Mesothelial cell of epicardium (in vitro differentiated cells): ENCODE measurements at places on chromosomes 13 and 19.
A peak's percentile ranks its signal among the peaks of the same experiment; 100 is the strongest.

DNA sequence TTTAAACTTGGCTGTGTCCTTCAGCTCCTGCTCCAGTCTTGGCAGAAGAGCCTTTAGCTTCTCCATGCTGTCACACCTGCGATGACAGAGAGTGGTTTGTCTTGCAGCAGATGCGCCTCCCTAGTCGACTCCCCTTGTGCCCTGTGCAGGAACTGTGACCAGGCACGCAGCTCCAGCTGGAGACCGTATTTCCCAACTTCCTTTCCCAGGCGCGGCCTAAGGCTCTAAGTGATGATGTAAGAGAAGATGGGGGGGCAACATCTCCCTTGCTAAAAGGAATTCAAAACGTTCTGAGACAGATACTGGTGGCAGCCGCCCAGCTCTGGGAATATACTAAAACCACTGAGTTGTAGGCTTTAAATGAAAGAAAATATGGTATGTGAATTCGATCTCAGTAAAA lies 16.3 kb downstream of the DCUN1D2 start:
- no peak for DNase-seq

- no peak for DNase-seq
Measured at GRCh38 chr13:95354156-95354555, 52.9 kb upstream of the ABCC4 start.

GRCh38 chr19:11296264-11296663 lies 304 bp downstream of the TSPAN16 start:
- no peak for DNase-seq

DNA sequence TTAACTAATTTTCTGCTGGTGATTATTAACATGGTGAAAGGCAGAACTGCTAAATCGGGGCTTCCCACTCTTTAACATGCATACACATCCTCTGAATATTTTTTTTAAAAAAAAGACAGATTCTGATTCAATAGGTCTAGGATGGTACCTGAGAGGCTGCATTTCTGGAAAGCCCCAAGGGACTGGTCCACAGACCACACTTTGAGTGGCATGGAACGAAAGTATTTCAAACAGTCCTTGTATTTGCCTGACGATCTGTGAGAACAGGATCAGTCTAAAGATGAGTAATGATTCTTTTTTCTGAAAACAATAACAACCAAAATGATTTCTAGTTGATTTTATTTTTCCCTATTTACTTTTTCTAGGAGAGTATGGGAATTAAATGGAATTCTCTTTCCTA lies 16.7 kb upstream of the SPART start:
- DNase-seq = no peak

DNA sequence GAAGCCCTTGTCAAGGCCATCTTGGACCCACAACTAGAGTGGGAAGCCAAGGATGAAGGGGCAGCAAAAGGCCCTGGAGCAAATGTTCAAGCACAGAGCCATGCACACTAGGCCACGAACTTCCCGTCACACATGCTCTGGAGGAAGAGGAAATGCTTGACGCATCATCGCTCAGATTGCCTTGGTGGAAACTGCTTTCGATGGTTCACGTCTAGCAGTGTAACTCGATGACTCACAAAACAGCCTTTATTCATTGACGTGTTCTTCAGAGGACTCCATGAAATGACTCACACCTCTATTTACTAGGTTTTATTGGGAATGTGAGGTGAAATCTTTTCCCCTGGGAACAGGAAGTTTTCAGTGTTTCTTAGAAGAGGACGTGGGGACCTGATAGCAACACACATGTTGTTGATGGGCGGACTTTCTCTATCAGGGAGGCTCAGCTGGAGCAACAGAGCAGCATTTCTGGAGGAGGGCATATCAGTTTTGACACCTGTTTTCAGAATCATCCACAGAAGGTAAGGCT lies 79.8 kb upstream of the FLT1 start:
- no peak for DNase-seq

GRCh38 chr19:995051-995827 lies 5.0 kb upstream of the GRIN3B start:
- no peak for DNase-seq

DNA sequence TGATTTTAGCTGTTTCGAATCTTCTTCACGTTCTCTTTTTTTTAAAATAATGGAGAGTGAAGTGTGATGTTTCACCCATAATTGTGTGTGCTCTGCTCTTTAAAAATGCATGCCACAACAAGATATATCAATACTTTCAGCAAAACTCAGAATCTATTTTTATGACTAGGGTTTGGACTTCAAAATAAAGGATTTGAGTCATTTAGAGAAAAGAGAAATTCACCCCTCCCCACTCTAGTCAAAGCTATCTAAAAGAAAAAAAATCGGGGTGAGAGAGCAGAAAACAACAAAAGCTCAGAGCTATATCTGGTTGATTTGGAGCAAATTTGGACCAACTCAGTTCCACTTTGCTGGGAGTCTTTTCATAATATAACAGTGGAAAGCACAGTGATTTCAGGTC lies 244.5 kb downstream of the DNAJC15 start:
- DNase-seq = no peak

DNA sequence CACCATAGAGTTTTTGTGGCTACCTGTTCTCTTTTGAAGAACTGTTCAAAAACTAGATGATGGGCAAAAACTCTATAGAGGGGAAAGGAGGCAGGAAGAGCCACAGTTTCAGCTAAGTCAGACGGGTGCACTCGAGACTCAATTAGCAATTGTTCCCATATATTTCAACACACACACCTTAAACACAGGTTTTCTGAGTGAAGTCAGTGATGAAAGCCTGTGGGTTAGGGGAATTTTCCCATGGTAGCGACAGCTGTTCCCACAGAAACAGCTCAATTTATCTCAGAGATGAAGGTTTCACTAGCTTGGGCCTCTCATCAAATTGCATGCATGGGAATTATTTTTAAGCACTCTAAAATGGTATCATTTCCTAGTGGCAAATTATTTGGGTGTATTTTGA lies 143.4 kb downstream of the ZIC5 start:
- no peak for DNase-seq

DNA sequence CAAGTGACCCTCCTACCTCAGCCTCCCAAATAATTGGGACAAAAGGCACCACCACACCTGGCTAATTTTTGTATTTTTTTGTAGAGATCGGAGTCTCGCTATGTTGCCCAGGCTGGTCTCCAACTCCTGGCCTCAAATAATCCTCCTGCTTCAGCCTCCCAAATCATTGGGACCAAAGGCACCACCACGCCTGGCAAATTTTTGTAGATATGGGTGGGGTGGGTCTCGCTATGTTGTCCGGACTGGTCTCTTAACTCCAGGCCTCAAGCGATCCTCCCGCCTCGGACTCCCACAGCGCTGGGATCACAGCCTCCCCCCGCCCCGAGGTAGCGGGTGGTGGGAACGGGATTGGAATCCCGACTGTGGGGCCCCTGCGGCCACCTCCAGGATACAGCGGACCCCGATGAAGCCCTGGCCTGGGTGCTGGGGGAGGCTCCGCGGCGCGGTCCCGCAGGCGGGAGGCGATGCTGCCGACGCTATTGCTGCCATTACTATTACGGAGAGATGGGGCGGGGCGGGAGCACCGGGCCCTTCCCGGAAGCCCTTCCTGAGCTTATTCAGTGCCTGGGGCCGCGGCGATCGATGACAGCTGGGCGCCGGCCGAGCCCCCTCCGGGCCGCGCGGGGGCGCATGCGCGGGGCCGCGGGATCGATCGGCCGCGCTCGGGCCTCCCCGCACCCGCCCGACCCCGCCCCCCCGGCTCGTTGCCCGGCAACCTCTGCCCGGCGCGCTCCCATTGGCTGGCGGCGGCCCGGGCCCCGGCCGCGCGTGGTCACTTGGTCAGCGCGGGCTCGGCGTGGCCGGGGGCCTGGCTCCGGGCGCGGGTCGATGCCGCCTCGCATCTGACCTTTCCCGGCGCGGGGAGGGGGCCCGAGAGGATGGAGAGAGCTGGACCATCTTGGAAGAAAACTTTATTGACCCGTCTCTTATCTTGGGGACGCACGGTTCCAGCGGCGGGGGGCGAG lies 27.9 kb upstream of the ONECUT3 start:
- peak; percentile 55 for DNase-seq

- DNase-seq = no peak
Measured at GRCh38 chr13:43129511-43130110, 106.2 kb downstream of the DNAJC15 start.

- no peak for DNase-seq
Measured at GRCh38 chr19:4584670-4585460, 25.4 kb upstream of the SEMA6B start.

DNA sequence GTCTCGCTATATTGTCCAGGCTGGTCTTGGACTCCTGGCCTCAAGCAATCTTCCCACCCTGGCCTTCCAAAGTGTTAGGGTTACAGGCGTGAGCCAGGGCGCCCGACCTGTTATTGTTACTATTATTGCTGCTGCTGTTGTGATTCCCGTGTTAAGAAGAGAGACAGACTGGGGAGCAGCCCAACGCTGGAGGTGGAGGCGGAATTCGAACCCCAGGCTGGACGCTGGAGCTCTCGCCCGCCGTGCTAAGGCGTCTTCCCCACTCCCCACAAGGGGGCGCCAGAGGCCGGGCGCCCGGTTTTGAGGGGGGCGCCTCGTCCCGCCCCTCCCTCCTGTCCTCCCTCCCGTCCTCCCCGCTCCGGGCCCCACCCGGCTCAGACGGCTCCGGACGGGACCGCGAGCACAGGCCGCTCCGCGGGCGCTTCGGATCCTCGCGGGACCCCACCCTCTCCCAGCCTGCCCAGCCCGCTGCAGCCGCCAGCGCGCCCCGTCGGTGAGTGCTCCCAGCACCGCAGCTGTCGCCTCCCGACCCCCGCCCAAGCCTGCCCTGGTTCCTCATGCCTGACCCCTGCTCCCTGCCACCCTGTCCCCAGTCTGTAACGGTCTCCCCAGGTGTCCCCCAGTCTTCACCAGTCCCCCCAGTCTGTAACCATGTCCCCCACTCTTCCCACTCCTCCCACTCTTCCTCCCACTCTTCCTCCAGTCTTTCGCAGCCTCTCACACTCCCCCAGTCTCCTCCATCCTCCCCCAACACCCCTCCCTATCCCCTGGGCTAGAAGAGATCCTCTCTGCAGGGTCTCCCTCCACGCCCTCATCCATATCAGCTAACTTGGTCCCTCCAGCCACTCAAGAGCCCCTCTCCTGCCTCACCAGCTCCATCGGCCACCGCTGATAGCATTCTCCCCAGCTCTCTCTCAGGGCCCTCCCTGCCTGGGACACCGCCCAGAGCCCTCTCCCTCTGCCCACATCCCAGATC lies at the start of gene EHD2:
Gene EHD2 (plus strand): TSS at position 377 of the 976 bp plus-strand sequence. CDS start 3,191 bp downstream, outside the sequence.
- DNase-seq = peak; percentile 41

DNA sequence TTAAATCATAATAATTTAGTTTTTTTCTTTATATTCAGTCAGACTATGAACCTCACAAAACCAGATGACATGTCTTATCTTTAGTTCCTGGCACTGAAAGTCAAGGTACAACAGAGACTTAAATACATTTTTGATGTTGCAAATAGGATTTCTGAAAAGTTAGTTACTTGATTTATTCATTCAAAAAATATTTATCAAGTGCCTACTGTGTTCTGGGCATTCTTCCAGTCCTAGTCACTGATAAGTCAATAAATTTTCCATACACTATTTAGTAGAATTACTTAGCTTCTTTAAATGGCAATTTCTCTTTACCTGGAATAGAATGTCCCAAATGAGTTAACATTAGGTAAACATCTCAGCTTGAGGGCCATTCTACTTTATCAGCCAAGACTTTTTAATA lies 938.3 kb upstream of the PCDH9 start:
- no peak for DNase-seq
